ENCODE measurements at places on chromosomes 12 and 14. TPM values are rescaled to one million over a fixed set of nuclear protein-coding genes. Genes with fewer than 3 reads are reported as not detected.

DNA sequence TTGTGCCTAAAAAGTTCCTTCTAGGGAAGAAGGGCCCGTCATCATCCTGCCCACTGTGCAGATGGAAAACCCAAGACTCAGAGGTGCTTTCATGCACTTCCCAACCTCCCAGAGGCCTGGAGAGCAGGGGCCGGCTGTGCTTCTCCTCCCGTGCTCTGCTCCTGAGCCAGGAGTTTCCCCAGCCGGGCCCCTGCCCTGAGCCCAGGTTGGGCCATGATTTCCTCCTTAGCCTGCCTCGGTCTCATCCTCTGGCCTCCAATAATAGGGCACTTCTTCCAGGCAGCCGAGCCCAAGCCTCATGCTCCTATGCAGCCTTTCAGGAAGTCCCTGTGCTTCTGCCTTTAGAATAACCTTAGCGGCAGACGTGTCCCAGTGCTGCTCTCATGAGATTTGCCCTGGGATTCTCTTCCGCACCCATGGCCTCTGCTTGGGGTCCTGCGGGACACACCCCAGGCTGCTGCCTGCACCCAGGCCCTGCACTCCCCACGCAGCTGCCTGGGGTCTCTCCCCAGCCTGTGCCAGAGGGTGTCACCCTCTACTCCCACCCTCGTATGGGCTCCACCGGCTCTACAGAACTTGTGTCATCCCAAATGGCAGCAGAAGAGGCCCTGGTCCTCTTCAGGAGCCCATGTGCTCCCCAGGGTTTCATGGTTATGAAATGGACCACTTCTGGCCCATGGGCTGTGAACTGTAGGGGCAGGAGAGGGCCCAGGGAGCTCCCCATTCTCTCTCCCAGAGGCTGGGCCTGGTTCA lies 359.3 kb downstream of the ADGRD1 start:
- H3K36me3 ChIP-seq, result no peaks in the 10 kb centered on the region
- no peak for DNase-seq
- no peak overlapping the region for H3K27ac ChIP-seq
- no peak overlapping the region for H3K4me3 ChIP-seq
- peaks cover 8% of the 10 kb centered on the region for H3K27me3 ChIP-seq

- no peak overlapping the region for H3K27ac ChIP-seq
- no peak overlapping the region for H3K4me3 ChIP-seq
- H3K27me3 ChIP-seq, result no peaks in the 10 kb centered on the region
- no peaks in the 10 kb centered on the region for H3K36me3 ChIP-seq
Observed at GRCh38 chr14:22007363-22007762, 333.7 kb upstream of the OR4E1 start.

APOLD1 gene
- total RNA-seq, result 8.1 TPM

DNA sequence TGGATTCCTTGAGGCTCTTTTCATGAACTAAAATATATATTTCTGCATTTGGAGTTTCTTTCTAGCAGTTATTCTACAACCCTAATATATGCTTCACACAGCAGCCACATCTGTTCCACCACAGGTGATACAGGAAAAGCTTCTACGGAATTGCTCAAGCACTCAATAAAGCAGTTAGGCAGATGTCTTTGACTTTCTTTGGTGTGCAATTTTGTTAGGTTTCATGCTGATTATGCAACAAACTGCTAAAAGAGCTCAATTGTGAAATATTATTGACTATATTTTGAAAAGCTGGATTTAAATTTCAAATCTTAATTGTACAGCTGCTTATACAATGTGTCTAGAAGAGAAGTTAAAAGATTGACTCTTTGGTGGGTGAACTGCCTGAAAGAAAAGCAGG lies 1055.6 kb upstream of the FBXO33 start:
- no peak overlapping the region for H3K27ac ChIP-seq
- peaks cover 5% of the 10 kb centered on the region for H3K27me3 ChIP-seq
- H3K36me3 ChIP-seq, result no peaks in the 10 kb centered on the region
- DNase-seq, result no peak
- no peaks in the 10 kb centered on the region for H3K4me1 ChIP-seq
- H3K4me3 ChIP-seq, result no peak overlapping the region

All from chondrocyte (in vitro differentiated cells).